ENCODE measurements at places on chromosomes 4 and X.

DNA sequence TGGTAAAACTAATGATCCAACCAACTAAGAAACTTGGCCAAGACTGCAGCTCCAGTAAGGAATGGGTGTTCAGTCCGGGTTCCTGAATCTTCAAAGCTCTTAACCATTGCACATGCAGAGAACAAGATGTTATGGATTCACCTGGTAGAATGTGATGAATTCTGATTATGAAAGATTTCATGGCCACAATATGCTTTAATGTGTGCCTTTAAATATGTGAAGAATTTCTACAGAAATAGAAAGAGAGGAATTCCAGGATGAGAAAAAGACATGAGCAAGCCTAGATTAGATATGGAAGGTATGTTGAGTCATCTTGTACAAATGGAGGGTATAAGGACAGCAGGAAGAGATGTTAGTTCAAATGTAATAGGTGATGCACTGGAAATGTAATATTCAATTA lies 472.2 kb upstream of the TENM3 start:
- DNase-seq: no peak

GRCh38 chr4:26075583-26075982 lies 161.6 kb downstream of the SMIM20 start:
- DNase-seq: no peak

DNA sequence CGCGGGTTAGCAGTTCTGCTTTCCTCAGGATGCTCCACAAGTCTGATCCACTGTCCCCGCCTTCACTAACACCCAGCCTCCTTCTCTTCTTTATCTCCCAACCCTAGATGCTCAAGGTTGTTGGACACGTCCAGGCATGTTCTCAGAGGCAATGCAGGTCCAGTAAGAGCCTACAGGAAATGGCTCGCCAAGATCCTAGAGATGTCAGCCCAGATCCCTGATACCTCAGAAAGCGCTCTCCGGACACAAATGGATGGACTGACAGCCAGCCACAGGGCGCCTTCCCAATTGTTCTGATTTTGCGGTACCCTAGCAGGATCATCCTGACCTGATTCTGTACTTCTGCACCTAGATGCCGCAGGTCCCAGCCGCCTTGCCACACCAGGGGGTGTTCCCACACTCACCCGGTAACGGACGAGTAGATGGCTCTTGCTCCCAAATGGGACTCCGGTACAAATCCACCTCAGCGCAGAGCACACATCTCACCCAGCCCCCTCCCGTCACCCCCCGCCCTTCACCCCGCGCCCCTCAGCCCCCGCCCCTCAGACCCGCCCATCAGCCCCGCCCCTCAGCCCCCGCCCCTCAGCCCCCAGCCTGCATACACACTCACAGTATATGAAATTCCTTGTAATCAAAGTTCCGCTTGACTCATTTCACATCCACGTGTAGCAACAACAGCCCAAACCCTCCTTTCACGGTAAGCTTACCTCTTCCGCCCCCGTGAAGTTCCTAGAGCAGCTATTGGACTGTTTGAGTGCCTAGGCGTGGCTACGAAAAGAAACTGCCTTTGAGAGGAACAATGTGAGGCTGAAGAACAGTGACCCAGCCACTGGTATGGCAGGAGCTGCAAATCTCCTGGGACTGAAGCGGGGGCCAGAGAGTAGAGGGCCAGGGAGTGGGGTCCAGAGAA lies at the start of gene EDA2R:
TSS of gene EDA2R (minus strand) at position 488 of the 910 bp plus-strand sequence. CDS start 23,058 bp downstream, outside the sequence.
- peak; percentile 88 for DNase-seq

DNA sequence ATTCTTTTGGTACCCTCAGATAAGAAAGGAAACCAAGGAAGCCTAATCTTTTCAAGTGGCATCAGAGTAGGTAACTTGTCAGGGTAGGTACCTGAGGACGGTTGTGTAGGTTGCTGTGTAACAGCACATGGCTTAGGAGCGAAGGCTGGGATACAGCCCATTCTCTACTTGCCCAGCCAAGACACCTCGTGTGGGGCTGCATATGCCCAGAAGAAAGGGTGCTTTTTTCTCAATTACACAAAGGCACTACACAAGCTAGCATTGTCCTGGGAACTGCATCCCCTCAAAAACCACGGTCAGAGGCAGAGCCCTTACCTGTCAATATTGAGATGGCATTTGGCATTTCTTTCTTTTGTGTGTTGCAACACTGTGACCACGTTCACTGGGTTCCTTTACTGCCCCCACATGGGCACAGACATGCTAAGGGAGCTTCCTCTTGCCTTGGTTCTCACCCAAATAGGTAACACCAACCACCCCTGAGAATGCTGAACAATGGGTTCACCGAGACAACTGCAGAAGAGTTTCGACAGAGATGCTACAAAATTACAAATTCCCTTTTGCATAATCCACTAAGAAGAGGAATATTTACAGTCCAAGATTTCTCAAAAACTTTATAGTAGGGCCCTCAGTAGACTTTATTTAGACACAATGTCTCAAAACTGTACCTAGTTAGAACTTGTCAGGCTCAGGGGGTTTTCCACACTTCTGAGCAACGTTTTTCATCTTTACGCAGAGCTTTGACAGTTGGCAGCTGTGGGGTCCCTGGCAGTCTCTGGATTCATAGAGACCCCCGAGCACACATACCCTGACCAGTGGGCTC lies 35.8 kb upstream of the TNIP3 start:
- DNase-seq: no peak

DNA sequence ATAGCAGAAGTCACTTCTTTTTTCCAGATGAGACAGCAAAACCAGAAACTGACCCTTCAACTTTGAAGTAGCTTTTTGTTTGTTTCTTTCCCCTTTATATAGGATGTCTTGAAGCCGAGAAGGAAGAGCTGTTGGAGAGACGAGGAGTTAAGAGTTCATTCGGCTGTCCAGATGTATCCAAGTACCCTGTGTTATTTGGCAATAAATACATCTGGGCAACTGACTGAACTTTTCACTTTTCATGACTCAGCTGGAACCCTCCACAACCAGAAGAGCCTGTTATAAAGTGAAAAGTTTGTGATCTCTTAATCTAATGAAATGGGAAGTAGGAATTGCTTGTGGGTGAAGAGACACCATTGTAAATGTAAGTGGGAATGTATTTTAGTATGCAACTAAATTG lies 131.2 kb downstream of the HTR2C start:
- no peak for DNase-seq

GRCh38 chr4:2081540-2081939 lies 22.4 kb downstream of the NAT8L start:
- no peak for DNase-seq

- DNase-seq: peak; percentile 64
These were observed 446.7 kb upstream of the TENM3 start for GRCh38 chr4:181796502-181796901.

GRCh38 chrX:47232197-47232802 lies 509 bp upstream of the USP11 start:
- no peak for DNase-seq

DNA sequence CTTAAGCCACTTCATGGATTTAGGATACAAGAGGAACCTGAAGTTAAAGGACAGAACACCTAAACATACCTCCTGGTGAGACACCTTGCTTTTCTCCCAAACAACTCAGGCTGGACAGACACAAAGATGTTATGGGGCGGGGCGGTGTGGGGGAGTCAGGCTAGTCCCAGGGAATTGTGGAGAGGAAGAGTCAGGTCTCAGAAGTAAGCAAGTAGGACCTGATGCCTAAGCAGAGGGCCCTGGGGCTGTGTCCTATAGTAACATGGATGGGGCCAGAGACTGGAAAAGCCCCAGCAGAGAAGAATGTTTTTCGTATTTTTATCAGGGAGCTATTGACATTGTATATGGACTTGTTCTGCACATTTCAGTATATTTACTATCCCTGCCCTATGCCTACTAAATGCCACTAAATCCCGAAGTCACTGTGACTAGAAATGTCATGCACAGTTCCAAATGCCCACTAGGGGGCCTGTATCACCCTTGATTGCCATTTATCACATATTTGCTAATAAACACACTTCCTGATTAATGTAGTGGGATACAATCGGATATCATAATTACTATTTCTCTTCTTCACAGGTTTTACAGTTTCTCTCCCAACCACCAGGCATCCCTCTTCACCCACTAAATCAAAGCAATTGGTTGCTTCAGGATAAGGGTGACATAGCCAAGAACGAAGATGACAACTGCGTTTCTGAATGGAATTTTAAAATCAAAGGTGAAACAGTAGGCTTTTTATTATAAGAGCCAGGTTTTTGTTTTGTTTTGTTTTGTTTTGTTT lies 23.8 kb upstream of the ARHGAP10 start:
- DNase-seq: peak; percentile 48

- DNase-seq: no peak
These were observed 65.4 kb upstream of the FAM9C start for GRCh38 chrX:13109817-13110216.

- no peak for DNase-seq
These were observed 52.8 kb downstream of the NLGN4X start for GRCh38 chrX:6175914-6176313.

DNA sequence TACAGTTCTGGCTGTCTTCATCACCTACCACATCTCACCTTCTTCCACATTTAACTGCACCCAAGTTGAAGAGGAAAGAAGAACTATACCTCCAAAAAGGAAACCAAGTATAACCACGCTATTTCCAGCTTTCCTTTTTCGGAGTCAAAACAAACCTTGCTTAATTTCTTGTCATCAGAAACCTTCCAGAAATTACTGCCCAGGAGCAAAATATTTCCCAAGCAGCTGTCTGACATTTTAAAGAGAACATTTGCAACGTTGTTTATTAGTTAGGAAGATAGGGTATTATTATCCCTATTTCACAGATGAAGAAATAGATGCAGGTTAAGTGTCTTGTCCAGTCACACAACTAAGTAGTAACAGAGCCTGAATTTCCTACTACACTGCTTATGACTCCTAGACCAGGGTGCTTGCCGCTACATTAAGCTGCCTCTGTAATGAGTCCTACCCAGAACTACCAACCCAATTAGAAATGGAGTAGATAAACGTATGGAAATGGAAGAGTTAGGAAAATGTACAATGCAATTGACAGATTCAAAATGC lies 2.2 kb upstream of the ACSL4 start:
- DNase-seq: no peak

DNA sequence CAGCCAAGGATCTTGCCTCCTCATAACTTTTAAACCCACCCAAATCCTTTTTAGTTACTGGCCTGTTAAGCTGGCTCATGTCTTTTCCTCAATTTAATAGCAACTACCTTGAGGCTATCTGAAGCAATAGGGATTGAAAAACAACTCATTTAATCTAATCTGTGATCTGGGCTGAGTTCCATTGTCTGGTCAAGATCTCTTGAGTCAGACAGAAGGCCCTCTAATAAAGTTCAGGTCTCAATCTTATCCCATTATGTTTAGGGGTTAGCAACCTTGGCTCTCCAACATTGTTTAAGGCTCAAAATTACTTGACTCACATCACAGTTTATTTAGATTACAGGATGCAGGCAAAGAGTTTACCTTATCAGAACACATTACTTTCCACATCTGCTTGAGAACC lies 436.1 kb downstream of the ANKRD50 start:
- no peak for DNase-seq

- no peak for DNase-seq
These were observed 38.3 kb upstream of the CBLL2 start for GRCh38 chrX:22234380-22234779.

- DNase-seq: peak; percentile 58
These were observed 40.4 kb upstream of the TLR2 start for GRCh38 chr4:153643406-153644383.

DNA sequence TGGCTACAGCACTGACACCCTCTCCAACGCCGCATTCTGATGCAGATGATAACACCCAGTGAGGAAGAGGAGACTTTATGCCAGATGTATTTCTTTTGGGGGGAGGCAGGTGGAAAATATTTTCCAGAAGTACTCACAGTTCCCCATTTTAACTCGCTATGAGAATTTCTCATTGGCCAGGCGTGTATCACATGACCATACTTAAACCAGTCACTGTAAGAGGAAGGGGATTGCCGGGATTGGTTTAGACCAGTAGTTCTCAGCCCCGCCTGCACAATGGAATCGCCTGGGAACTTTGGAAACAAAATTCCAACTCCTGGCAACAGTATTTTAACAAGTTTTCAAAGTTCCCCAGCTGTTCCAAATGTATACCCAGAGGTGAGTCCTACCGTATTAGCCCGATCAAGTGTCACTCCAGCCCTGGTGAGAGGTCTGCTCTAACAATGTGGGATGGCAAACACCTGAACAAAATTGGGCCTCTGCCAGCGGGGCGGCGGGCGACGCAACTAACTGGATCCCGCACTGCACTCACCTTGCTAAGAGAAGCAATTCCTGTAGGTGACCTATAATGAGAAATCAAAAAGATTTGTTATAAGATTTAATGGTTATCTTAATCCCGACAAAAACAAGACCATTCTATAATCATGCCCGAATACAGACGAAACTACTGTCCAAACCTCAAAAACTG lies 2.9 kb upstream of the MSL3 start:
- DNase-seq: no peak

GRCh38 chr4:27251771-27252170 lies 391.1 kb downstream of the STIM2 start:
- no peak for DNase-seq

DNA sequence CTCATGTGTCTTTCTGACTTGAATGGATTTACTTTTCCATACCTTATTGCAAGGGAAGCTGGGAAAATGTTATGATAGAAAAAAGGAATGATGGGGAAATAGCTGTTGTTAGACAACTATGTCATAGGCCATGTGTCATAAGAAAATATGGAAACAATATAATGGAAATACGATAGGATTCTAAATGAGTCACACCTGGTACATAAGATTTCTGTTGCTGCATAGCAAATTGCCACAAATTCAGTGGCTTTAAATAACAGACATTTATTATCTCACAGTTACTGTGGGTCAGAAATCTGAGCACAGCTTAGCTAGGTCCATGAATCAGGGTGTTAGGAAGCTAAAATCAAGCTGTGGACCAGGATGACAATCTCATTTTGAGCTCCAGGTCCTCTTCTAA lies 44.6 kb upstream of the ANKRD50 start:
- DNase-seq: peak; percentile 58

GRCh38 chrX:99820197-99820596 lies 589.9 kb downstream of the PCDH19 start:
- DNase-seq: no peak

GRCh38 chrX:23883737-23884354 lies 23.9 kb downstream of the APOO start:
- peak; percentile 83 for DNase-seq

DNA sequence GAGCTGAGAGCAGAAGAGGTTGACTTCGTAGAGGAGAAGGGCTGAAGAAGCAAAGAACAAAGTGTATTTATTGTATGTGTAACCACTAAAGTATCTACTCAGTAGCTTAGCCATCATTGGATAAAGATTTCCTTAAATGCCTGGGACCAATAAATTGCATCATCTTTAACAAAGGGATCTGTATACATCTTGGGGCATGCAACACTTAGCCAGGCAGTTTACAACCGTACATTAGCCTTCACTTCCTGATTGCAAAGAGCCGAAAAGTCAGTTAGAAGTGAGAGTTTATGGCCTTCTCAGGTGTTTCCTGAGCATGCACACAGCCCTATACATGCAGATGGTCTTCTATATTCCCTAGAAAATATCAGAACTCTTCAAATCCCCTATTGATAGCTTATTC lies 68.0 kb upstream of the MAGED1 start:
- DNase-seq: peak; percentile 1

- no peak for DNase-seq
These were observed 16.8 kb downstream of the AFF2 start for GRCh38 chrX:148517176-148517575.

Data from fibroblast of skin of right quadriceps (primary cell).